GM13976 (cell line): ENCODE measurements at places on chromosomes 2 and 18.

- no peak for DNase-seq
Observed at GRCh38 chr2:41167014-41167413, 715.1 kb upstream of the SLC8A1 start.

DNA sequence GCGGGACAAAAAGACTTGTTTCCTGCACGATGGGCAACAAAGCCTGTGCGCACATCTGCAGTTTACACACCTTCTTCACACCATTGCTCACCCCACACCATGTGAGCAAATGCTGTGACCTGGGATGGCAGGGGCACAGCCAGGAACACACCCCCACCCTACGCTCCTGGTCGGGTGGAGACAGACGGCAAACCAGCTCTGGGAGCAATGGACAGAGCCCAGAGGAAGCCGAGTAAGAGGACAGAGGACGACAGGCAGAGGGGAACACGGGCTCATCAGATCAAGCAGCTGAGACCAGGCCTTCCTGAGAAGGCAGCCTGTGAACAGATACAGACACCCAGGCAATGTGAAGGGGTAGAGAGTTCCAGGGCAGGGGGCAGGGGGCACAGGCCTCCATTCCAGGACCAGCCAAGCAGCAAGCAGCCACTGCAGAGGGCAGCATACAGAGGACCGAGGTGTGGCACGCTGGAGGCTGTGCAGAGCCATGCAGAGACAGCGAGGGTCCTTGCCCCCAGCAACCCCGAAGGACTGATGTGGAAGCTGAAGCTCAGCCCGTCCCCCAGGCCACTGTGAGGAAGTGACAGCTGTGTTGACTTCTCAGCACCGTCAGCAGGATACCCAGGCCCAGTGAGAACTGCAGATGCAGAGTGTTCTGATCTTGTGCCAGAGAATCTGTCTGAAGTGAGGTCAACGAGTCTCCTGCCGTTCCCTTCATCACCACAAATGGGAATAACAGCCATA lies 46.2 kb downstream of the PARD6G start:
- no peak for DNase-seq

DNA sequence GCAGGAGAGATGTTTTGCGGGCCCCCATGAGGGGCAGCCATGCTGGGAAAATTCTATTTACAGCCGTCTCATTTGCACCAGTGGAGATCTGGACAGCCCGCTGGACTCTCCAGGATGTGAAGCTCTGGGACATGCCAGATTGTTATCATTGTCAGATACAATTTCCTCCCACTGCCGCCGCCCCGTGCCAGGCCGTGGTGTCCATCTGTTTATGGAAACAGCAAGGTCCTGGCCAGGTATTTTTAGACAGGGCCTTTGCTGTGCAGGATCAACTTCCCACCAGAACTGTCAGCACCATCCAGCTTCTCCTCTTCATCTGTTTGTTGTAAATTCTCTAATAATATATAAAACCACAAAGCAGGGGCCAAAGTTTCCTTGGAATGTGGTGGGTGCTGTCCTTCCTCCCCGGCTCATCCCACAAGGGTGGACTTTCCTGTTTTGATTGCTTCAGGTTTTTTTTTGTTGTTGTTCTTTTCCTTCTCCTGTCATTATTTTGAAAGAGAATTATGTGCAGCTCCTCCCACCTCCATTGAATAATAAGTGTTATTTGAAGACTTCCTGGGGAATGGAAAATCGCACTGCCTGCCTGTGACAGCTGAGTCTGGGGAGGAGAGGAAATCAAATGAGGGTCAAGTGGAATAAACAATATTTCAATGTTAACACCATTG lies 398.1 kb downstream of the TNS1 start:
- DNase-seq, result no peak

DNA sequence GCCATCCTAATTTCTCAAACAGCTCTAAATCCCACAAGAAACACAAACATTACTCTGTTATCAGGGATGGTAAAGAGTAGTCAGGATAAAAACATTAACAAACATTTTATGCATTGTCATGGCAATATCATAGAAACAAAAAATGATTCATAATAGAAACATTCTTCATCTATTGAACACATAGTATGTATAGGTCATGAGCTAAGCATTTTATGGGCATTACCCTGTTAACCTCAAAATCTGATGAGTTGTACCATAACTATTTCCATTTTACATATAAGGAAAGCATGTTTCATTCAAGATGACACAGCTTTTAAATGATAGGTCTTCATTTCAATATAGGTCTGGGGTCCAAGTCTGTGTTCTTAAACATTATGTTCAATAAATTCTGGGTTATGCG lies 344.9 kb downstream of the RND3 start:
- no peak for DNase-seq

- DNase-seq, result no peak
Observed at GRCh38 chr2:216101109-216101508, 8.0 kb upstream of the XRCC5 start.

GRCh38 chr18:77059294-77059916 lies 73.2 kb downstream of the MBP start:
- no peak for DNase-seq

- no peak for DNase-seq
Observed at GRCh38 chr2:237639052-237639835, 11.9 kb downstream of the LRRFIP1 start.

DNA sequence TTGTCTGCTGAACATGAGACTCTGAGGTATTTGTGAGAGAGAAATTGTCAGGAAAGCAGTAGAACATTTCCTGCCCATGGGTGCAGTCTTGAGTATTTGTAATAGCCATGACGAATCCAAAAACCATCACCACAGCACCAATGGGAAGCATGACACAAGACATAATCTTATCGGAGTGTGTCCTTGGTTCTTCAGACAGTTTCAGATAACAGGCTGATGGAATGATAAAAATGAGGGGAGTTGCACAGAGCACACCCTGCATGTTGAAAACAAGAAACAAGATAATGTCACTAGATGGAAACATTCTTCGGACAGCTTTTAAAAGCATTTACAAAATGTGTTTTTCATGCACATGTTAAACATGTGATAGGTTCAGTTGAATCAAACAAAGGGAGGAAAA lies 56.9 kb downstream of the SLC38A11 start:
- no peak for DNase-seq

DNA sequence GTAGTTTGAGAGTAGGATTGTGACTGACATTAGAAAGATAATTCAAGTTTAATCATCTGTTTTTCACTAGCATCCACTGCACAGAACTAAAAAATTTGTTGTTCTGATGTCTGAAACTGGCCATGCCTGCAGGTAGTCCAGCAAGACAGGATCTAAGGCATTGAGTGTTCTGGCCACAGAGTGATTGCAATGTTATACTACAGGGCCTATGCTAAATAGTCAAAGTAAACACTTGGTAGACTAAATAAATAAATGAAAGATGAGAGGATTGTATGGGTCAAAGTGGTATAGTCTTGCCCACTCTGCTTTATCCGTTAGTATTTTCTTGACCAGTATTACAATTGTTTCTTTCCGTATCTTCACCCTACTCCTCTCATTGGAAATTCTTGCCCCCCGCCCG lies 27.6 kb upstream of the FANCL start:
- DNase-seq, result no peak

GRCh38 chr2:50514901-50515300 lies 517.0 kb downstream of the NRXN1 start:
- no peak for DNase-seq

DNA sequence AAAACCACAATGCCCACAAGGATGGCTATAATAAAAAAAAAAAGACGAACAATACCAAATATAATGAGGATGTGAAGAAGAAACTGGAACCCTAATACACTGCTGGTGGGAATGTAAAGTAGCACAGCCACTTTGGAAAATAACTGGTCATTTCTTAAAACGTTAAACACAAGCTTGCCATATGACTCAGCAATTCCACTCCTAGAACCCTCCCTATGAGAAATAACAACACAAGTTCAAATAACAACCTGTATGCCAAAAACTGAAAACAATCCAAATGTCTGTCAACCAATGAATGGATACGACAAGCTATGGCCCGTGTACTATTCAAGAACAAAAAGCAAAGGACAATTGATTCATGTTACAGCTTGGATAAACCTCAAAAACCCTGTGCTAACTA lies 7.0 kb upstream of the ALPK2 start:
- DNase-seq, result no peak

DNA sequence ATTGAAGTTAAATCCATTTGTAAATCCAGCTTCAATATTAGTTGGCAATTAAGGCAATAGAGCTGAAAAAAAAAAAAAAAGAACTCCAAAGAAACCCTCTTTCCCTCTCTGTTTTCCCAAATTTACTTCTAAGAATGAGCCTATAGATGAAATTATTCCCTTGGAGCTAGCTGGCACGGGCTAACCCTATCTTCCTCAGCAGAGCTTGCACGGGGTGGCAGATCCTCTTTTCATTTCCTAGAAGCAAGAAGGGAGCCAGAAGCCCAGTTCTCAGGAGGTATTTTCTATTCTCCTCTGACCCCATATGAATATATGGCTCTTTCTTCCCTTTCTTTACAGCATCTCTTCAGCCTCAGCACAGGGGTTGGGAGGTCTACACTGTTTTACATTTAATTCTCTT lies 426.0 kb downstream of the TGIF1 start:
- no peak for DNase-seq

- DNase-seq, result no peak
Observed at GRCh38 chr2:112673008-112673407, 27.3 kb downstream of the SLC20A1 start.

DNA sequence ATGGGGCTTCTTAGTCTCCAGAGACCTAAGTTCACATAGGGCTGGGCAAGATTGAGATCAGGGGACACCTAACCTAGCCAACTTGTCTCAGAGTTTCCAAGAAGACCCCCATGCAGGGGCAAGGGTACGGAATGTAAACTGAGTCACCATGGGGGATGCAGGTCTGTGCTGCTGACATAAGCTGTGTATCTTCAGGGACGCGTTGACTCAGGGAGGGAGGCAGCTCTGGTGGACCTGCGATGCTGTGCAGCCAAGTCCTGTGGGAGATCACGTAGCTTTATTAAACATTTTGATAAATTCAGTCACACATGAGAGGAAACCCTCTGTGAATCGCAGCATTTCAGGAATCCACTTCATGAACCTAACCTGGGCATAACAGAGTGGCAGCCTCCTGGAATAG lies 216.0 kb downstream of the ANKRD30B start:
- no peak for DNase-seq

DNA sequence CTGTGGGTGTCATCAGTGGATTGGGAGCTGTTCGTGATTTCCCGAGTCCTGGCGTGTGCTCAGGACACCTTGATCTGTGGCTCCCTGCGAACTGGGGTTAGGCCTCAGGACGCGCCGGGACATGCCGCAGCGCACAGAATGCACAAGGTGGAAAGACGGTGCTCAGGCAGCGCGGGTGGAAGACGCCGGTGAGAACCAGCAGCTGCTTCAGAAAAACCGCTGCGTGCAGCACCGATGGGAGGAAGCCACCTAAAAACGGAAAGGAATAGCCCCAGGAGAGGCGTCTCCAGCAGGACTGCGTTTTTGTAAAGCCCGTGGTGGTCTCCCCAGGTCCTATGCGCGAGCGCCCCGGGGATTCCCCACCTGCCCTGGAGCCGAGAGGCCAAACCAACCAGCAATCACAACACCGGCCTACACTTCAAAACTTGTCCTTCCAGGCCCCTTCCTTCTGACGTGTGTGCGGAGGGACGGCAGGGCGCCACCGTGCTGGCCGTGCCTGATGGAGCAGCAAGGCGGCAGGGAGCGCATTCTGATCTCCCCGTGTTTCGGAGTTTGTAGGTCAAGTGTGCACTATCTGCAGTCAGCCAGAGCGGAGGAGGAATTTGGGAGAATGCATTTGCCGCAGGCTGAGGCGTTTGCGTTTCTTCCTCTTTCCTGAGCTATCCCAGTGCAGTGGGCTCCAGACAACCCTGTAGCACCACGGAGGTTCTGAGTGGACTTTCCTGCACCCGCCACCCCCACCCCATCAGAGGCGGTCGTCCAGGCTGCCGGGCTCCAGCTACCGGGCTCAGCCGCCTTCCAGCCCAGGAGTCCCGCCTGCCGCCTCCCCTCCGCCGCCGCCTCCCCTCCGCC lies 32.2 kb downstream of the RTP5 start:
- DNase-seq, result no peak

GRCh38 chr2:170313992-170314348 lies 136.0 kb downstream of the MYO3B start:
- no peak for DNase-seq

GRCh38 chr2:142176941-142177340 lies 46.1 kb upstream of the LRP1B start:
- DNase-seq, result no peak

- DNase-seq, result no peak
Observed at GRCh38 chr2:120949027-120949956, 213.6 kb downstream of the GLI2 start.

DNA sequence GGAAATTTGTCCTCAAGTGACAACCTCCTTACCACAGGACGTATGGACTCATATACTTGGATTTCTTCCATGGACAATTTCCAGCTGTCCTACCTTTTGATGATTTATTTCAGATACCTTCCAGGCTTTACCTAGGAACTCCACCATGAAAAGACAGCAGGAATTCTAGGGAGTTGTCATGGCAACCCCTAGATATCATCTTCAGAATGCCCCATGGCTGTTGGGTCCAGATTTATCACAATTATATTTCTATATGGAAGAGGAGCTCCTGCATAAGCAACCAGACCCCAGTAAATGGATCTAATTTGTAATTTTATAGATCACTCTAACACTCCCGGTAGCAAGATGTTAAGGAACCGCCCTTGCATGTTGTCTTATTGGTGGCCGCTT lies 102.3 kb upstream of the ZNF521 start:
- DNase-seq, result no peak

- no peak for DNase-seq
Observed at GRCh38 chr2:52936029-52936428, 831.6 kb upstream of the CHAC2 start.

DNA sequence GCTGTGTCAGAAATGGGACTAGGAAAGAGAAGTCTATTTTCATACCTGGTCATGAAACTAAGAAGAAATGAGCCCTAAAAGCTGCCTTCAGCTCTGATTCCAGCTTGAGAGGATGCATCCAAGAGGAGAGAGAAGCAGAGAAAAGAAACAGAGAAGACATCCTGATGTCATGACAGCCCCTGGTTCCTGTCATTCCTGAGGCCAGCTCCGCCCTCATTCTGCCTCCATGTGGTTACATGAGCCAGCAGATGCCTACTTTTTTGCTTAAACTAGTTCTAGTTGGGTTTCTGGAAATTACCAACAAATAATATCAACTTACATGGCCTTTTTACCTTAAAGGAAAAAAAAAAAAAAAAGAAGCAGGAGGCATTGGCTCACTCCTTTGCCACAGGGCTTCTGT lies 14.1 kb upstream of the ACKR3 start:
- no peak for DNase-seq

GRCh38 chr2:226984750-226985582 lies 149.1 kb downstream of the RHBDD1 start:
- DNase-seq, result peak; percentile 53

GRCh38 chr2:85804583-85804982 lies 50.8 kb downstream of the ATOH8 start:
- no peak for DNase-seq

GRCh38 chr2:62971936-62972335 lies 78.7 kb upstream of the OTX1 start:
- no peak for DNase-seq

DNA sequence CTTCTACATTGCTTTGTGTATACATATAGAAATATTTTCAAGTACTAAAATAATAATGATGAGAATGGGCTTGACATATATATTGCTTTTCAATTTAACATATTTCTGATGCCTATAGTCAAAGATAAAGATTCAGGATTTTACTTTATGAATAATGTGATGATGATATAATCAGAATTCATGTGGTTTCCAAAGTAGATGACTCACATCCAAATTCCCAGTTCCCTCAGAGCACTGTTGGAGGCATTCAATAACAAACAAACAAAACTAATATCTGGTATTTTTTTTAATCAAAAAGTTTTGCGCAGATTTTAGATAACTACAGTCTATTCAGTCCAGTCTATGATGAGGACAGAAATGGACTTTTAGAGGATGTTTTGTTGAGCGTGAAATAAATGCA lies 2094.5 kb upstream of the CELF4 start:
- DNase-seq, result no peak
